ENCODE measurements at places on chromosomes 13 and 19. TPM values are rescaled to one million over a fixed set of nuclear protein-coding genes. Genes with fewer than 3 reads are reported as not detected.

Gene ZNF253
- total RNA-seq: 8.1 TPM

Gene KCTD12
- total RNA-seq: 152 TPM

Gene KLK2
- total RNA-seq: not detected

Gene TYROBP
- 367 TPM for total RNA-seq

Gene KRTDAP
- not detected for total RNA-seq

Gene LGI4
- 6.7 TPM for total RNA-seq

Gene EXOC3L2
- total RNA-seq: 11.9 TPM

Gene SULT2B1
- 20.4 TPM for total RNA-seq

Gene PRR12
- total RNA-seq: 30.9 TPM

Gene RXFP2
- total RNA-seq: not detected

Gene CD33
- total RNA-seq: 20.7 TPM

Gene ERICH4
- total RNA-seq: not detected

Gene HAUS5
- 8.9 TPM for total RNA-seq

Gene C19orf85
- not detected for total RNA-seq

Gene ERICH6B
- total RNA-seq: not detected

Gene GAPDHS
- not detected for total RNA-seq

Gene MBD3L2
- not detected for total RNA-seq

Gene RFXANK
- total RNA-seq: 66.8 TPM

Gene IFNL2
- total RNA-seq: not detected

Gene PLEKHF1
- total RNA-seq: 17.3 TPM

Gene CD37
- total RNA-seq: 101 TPM

Gene ZNF506
- total RNA-seq: 22.1 TPM

Gene NLRP9
- not detected for total RNA-seq
